ENCODE measurements at places on chromosomes 4 and X.

DNA sequence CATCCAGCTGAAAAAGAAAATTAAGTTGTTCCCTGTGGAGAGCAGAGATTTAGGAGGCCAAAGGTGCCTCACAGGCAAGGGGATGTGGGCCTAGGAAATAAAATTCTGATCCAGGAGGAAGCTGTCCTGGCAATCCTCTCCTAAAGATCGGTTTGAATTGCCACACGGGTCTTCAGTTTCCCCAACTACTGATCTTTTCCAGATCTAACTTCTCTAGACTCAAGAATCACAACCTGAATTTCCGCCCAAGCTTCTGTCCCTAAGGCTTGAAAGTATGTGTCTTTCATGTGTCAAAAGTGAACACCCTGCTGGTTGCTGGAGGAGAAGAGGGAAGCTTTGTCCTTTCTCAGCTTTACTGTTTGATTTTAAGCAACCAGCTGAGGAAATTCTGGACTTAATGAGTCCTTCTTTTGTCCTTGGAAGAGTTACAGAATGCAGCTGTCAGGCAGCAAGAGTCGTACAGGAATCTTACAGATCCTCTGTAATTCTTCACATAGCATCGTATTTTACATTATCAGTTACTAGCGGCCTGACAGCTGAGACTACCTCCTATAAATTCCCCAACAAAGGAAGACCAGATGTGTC, 93.8 kb downstream of the INPP4B start:
- DNase-seq = no peak

DNA sequence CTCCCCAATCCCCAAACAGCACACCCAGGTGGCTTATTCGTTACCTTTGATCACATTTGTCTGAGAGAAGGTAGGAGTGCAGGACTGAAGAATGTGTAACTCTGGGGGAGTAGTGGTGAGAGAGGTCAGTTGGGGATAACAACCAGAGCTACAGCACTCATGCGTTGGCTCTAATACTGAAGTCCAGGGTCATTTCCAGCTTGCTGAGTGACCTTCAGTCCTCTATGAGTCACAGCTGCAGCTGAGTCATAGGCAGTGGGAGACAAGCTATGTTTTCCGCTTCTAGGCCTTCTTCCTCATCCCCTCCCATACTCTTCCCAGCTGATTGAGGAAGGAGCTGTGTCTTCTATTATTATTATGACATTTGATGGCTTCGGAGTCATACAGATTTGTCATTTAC, 31.6 kb upstream of the CT47C1 start:
- DNase-seq = peak; percentile 58

DNA sequence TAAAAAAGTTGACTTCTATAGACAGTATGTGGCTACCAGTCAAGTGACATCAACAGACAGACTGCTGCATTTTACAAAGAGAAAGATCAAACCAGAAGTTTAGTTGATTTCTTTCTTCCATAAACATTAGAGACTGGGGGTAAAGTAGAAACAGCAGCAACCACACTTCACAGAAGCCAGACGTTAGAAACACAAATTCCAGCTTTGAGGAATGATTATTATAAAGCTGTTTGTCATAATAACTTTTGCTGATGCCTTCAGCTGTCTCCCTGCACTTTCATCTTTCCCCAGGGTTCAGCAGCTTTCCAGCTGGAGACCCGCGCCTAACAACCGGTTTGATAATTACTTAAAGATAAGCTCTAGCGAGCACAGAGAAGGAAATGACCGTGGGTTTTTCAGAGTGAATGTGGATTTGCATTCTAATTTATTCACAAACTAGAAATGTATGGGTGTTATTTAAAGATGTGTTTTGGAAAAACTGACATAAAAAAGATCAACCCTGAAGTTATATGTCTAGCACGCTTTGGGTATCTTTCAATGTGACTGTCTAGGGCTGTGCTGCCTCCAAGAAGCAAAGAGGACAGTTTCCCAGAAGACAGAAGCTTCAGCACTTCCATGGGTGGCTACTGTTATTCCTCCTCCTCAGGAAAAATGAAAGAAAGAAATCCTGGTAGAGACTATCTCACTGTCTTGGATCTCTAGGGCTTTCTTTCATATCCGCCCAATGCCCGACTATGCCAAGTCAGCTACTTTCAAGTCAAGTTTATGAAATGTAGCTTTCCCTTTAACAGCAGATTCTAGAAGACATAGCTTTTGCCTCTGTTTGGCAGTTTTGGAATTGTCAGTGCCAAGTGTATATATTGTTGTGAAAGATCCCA, 15.0 kb upstream of the ENAM start:
- DNase-seq = no peak

- no peak for DNase-seq
These were observed 220.4 kb upstream of the FAM47C start for GRCh38 chrX:36787752-36788151.

- no peak for DNase-seq
These were observed 44.8 kb downstream of the ABLIM2 start for GRCh38 chr4:8113611-8114377.

DNA sequence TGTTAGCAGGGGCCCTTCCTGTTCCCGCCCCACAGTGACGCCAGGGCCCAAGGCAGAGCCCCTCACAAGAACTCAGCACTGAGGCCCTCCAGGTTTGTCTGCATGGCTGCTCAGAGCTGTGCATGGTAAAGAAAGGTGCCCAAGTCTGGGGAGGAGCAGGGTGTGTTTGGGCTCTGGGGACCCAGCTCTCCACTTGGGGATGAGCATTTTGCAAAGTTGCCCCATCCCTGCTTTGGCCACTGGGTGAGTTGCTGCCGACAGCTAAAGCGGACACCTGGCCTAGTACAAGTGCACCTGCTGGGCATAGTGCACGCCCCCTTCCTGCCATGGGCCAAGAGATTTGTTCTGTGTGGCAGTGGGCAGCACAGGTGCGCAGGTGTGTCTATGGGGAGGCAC, 2.0 kb upstream of the MXD4 start:
- no peak for DNase-seq

DNA sequence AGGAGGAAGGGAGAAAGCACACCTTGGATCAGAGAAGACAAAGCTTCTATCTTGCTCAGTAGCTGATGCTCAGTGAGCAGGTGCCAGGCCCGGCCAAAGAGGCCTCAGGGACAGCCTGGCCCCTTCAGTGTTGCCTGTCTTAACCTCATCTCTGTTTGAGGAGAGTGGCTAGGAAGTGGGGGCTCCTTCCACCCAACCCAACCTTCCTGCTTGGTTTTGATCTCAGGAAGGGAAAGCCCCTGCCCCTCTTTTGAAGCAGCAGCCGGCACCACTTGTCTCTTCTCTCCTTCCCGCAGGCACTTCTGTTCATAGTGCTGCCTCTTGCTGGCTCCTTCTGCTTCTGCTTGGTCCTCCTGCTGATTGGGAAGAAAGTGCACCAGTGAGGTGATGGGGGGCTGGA, 2.4 kb upstream of the AFF2 start:
- DNase-seq = no peak

- no peak for DNase-seq
These were observed 260.6 kb upstream of the DIAPH2 start for GRCh38 chrX:96424007-96424406.

- no peak for DNase-seq
These were observed at the start of gene STK32B for GRCh38 chr4:5051278-5052203. TSS of gene STK32B (plus strand) at chr4:5051480.

DNA sequence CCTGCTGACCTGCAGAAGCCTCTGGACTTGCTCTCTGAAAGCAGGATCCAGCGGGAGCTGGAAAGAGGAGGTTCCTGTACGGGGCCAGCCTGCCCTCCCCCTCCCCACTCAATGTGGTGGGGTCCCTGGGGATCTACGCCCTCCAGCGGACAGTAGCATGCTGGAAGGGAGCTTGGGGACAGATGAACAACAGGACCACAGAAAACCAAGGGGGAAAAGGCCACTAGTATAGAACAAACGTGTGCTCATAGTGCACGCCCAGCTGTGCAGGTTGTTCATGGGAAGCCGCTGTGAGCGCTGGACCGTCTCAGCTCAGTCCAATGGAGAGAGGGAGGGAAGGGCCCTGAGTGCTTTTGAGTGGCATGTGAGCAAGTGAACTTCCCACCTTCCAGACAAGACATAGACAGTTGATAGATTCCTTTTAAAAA, 15.8 kb downstream of the HMX1 start:
- DNase-seq = no peak

DNA sequence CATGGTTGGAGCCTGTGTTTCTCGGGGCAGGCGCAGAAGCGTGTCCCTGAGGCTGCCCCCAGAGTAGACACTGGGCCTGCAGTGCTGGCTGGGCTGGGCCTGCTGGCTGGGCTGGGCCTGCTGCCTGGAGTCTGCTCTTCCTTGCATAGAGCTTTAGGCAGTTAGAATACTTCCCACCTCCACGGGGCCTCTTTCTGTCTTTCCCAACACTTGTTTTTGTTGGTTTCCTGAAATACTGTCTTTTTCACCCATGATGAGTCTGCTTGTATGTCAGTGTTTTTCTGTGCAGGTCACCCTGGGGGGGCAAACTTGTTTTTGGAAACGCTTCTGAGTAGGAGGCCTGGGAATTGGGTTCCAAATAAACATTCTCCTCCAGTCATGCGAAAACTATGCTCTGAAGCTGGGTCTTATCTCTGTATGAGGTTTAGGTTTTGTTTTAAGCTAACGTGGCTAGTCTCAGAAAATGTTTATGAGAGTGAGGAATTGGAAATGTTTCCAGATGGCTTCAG, 32.2 kb downstream of the TRMT44 start:
- peak; percentile 99 for DNase-seq

GRCh38 chrX:118654331-118654730, 73.1 kb upstream of the IL13RA1 start:
- DNase-seq = no peak

DNA sequence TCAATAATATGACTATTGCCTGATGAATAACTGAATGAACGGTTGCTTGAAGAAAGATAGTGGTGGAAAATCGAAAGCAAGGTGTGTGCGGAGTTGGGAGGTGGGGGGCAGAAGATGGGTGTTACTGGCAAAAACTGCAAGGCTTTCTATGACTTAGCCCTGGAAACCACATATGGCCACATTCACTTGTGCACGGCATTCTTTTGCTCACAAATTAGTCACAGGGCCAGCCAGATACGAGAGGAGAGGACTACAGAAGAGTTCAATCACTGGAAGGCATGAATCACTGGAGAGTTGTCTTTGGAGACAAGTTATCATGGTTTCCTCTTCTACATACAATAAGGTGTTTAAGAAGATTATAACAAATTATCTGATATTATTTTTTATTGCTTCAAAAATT, 626.5 kb upstream of the CPEB2 start:
- no peak for DNase-seq

DNA sequence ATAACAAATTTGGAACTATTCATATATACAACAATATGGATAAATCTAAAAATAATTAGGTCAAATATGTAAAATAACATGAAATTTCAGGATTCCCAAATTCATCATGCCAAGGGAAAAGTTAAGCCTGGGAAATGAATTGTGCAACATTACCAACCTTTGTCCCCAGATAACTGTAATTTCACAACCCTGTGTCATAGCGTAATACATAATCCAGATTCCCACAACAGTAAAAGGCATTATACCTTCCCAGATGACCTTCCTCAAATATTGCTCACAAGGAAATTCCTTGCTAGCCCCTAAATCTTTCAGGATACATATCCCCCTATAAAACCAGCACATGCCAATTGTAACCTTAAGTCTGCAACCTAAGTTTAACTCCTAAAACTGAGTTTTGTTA, 32.9 kb upstream of the RAB40A start:
- no peak for DNase-seq
